NCI-H1417 treated with DMSO at 0.1 percent for 48 hours (cell line): ENCODE measurements at places on chromosomes 12 and 14.

DNA sequence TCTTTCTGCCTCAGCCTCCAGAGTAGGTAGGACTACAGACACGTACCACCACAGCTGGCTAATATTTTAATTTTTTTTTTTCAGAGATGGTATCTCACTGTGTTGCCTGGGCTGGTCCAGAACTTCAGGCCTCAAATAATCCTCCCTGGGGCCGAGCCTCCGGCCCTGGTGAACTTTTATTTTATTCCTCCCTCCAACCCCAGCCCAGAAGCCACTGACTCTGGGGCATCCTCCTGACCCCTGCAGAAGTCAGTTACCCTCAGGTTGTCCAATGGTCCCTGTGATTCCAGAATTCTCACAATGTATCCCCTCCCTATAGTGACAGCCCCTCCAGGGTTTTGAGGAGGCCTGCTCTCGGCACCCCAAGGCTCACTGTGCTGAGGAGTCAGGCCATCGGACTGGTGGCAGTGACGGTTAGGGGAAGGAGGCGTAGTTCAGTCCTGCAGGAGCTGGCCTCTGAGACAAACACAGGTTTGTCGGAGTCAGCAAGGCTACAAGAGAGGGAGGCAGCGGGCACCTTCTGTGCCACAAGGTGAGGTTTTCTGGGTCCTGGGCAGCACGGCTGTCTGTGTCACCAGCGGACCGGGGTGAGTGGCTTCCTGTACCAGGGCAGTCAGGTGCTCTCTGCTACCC, 19.4 kb upstream of the FIGNL2 start:
- DNase-seq: no peak

GRCh38 chr12:2334689-2335088, 281.9 kb downstream of the CACNA1C start:
- no peak for DNase-seq

DNA sequence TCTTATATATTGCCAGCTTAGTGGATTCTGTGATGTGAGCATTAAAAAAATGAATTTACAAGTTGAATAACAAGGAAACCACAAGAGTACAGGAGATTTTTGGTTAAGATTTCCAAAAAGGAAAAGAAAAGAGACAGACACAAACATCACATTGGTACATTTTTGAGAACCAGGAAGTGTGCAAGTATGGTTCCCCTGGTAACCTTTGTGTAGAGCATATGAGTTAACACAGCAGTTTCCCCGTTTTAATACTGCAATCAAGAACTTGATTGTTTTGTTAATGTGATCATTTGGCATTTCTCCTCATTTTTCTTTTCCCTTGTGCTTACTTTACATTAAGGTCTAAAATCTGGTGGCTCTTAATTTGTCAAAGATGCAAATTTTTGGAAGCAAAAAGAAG, 490.4 kb upstream of the ATP2B1 start:
- no peak for DNase-seq

DNA sequence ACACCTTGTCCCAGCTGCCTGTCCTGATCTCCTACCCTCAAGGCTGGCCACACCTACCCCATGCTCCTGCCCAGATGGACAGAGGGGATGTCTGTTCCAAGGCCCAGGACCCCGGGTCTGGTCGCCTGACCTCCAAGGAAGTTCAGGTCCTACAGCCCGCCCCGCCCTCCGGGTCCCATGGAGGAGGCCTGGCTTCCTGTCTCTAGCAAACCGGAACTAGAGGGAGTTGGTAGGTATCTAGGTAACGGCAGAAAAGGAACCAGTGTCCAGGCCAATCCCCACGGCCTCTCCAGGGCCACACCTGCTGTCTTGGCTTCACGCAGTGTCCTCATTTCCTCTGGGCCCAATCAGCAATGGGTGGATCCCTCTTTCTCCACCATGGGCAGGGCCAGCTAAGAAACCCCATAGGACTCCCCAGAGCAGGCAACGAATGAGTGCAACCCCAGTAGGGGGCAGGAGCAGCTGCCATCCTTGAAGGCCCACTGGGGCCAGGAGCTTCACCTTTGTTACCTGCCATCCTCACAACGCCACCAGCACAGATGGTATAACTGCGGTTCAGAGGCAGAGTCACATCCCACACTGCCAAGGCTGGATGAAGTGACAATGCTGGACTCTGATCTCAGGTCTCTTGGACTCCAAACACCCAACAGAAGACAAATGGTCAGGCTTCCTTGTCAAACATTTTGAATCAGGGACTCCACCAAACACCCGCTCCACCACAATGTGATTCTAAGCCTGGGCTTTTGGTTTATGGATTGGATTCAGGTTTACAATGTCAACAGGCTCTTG, 25.1 kb upstream of the RPLP0 start:
- DNase-seq: no peak

GRCh38 chr14:49527221-49527620, 59.0 kb downstream of the RPS29 start:
- no peak for DNase-seq

- no peak for DNase-seq
Measured at GRCh38 chr14:81384900-81385299, 15.2 kb downstream of the STON2 start.

- DNase-seq: no peak
Measured at GRCh38 chr12:122126713-122127597, 47.1 kb downstream of the IL31 start.

- DNase-seq: no peak
Measured at GRCh38 chr12:1800401-1801302, 19.7 kb upstream of the LRTM2 start.

- DNase-seq: no peak
Measured at GRCh38 chr12:74988156-74988555, 221.5 kb downstream of the KCNC2 start.

GRCh38 chr14:44995770-44996294, 33.8 kb downstream of the TOGARAM1 start:
- no peak for DNase-seq

- no peak for DNase-seq
Measured at GRCh38 chr12:92421701-92422100, 276.1 kb upstream of the BTG1 start.

GRCh38 chr12:125166041-125166440, 100.8 kb downstream of the AACS start:
- no peak for DNase-seq

- DNase-seq: no peak
Measured at GRCh38 chr12:86950444-86950843, 694.3 kb upstream of the MGAT4C start.

GRCh38 chr12:76450690-76451089, 102.5 kb upstream of the BBS10 start:
- DNase-seq: no peak

DNA sequence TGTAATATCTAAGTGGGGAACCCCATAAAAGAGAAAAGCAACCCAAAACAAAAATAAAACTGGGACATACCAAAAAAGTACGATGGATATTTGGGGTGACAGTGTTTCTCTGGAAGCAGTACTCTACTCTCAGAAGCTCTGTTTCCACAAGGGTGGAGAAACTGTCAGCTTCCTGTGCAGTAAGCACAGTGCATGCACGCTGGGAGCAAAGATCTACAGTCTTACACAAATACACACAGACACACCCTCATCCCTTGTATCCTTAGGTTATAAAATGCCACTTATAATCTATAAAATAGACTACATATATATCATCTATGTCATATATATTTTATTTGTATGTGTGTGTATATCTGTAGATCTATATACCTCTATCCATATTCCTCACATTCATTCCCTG, 225.8 kb upstream of the SOX5 start:
- no peak for DNase-seq

DNA sequence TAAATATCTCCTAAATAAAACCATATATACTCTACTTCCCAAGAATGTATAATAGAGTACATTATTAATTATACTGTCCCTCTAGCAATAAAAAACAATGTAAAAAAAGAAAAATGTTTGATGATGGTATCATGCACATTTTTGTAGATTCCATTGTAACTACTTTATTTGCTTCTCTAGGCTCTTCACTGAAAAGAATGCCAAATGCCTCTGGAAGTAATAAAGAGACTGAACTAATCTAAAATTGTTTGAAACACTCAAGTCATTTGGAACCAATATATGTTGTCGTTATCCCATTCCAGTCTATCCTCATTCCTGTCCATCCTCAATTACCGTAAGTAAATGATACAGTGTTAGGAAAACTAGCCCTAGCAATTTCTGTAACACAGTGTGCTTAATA, 233.6 kb downstream of the C12orf50 start:
- no peak for DNase-seq

DNA sequence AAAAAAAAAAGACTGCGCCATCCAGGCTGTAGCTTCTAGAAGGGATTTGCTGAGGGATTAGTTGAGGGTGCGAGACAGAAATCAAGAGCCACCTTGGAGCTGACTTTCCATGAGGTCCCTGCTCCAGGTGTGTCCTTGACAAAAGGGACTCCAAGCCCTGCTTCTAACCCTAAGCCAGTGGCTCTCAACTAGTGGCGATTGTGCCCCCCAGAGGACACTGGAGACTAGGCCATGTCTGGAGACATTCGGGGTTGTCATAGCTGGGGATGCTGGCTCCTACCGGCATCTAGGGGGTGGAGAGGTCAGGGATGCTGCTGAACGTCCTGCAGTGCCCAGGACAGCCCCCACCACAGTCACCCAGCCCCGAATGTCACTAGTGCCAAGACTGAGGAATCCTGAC, 40.6 kb downstream of the SPRING1 start:
- no peak for DNase-seq

GRCh38 chr12:90682398-90682797, 272.6 kb downstream of the CCER1 start:
- no peak for DNase-seq

DNA sequence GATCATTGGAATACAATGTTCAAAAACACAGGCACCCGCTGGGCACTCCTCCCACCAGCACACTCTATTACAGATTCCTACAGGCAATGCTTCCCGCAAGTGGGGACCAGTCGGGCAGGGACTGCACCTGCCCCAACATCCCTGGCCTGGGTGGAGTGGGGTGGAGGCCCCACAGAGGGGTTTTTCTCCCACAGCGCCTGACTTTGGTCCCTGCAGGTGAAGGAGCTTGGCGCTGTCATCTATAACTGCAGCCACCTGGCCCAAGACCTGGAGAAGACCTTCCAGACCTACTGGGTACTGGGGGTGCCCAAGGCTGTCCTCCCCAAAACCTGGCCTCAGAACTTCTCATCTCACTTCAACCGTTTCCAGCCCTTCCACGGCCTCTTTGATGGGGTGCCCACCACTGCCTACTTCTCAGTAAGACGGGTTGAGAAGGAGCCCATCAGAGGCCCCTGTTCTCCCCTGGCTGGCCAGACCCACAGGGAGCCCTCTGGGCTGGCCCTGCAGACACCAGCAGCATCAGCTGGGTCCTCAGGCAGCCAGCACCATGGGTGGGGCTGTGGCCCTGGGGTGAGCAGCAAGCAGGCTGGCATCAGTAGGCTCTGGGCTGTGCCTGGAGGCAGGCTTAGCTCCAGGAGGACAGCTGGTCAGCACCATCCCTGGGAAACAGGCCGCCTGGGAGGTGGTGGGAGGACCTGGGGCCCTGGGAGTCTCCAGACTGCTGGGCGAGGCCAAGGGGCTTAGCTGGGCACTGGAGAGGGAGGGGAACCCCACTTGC, 6.0 kb downstream of the PLD4 start:
- no peak for DNase-seq

DNA sequence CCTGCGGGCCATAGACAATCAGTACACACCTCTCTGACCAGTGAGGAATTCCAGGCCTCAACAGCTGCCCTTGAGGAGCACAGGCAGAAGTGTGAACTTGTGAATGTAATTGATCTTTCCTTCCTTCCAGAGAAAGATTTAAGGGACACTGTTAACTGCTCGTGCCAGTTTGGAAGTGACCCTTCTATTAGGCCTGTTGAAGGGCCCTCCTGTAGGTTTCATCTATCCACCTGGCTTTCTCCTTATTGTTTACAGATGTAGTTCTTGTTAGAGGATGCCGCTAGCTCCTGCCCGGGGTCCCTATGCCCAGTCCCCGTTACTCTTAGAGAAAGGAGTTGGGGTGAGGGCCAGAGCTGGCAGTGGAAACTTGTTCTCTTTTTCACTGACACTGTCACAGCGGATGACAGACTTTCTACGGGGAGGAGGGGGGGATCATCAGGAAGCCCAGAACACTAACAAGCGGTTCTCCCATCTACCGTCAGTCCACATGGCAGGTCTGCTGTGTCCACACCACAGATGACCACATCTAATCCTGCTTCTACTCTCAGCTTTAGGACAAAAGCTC, 42.6 kb downstream of the SH2B3 start:
- no peak for DNase-seq

- DNase-seq: no peak
Measured at GRCh38 chr12:46468160-46468559, 95.6 kb upstream of the SLC38A2 start.

- DNase-seq: no peak
Measured at GRCh38 chr14:71770431-71770830, 161.8 kb upstream of the RGS6 start.

DNA sequence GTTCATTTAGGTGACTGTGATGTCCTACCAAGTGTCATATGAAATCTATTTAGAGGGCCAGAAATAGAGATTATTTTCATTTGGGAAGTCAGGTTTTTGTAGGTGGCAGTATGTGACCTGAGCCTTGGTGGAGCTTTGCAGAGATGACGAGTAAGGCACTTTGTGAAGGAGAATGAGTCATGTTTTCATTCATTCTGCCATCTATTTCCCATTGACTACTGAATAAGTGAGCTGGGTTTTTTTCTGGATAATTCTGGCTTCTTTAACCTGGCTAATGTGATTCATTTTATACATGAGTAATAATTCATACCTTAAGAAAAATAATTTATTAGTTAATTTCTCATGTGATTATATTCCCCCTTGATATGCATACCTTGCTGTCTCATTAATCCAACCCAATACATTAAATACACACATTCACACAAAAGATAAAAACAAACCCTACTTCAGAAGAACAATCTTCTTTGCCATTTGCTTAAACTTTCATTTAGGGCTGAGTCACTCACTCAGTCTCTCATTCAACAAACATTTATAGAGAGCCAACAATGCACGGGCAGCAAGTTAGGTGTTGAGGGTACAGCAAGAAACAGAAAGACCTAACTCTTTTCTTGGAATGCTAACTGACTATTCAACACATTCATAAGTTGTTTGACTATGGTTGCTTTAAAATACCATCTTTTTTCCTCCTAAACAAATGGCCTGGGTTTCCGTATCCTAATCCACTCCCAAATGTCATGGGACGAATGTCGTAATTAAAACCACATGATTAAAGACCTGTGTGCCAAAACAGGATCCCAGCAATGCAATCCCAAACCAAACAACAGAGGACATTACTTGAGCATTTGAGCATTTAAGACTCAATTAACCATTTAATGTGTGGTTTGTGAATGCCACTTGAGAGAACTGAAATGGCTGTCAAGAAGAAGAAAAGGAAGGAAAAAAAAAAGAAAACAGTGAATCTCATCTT, 78.0 kb downstream of the KITLG start:
- DNase-seq: no peak

DNA sequence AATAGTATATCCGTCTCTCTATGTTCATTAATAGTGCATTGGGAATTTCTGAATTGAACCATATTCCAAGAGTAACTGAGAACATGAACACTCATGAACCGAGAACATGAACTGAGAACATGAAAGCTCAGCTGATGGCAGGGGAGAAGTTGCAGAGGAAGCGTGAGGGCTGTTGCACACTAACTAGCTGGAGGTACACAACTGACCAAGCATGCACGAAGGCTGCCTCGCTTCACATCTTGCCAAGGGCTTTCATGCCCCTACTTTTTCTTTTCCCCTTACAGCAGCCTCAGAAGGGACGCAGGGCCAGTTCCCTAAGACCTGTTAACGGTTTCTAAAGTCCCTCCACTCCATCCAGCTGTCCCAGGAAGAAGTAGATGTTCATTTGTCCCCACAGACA, 4.3 kb downstream of the RNASE1 start:
- DNase-seq: no peak
